ENCODE measurements at places on chromosomes 7 and 10.

DNA sequence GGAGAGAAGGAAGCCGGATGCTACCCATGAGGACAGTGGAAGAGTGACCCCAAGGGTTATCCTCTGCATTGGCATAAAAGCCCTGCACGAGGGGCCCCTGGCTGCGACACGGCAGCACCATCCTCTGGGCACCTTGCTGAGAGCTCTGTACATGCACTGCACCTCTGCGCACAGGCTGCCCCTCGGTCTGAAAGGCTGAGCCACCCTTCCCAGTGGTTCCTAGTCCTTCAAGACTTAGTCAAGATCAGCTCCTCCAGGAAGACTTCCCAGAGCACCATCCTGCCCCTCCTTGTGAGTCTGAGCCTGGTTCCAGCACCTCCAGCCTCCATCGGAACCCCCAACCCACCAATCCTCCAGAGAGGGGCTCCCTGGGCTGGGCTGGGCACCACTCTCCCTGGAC, 37.9 kb upstream of the CNPY1 start:
- no peak for DNase-seq

DNA sequence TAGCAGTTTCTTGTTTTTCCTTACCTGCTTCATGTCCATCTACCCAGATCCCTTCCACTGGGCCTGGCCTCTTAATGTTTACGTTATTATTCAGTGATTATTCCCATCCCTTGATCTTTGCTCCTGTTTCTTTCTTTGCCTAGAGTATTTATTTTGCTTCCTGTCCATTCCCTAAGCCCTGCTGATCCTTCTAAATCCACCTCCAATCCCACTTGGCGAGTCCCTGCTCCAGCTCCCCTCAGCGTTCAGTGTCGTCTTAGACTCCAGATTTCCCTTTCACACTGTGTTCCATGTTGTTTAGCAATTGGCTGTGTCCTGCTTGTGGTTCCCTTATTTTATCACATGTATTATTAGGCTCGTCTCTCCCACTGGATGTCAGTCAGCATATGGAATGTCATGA, 7.3 kb downstream of the PPP2R2D start:
- no peak for DNase-seq

DNA sequence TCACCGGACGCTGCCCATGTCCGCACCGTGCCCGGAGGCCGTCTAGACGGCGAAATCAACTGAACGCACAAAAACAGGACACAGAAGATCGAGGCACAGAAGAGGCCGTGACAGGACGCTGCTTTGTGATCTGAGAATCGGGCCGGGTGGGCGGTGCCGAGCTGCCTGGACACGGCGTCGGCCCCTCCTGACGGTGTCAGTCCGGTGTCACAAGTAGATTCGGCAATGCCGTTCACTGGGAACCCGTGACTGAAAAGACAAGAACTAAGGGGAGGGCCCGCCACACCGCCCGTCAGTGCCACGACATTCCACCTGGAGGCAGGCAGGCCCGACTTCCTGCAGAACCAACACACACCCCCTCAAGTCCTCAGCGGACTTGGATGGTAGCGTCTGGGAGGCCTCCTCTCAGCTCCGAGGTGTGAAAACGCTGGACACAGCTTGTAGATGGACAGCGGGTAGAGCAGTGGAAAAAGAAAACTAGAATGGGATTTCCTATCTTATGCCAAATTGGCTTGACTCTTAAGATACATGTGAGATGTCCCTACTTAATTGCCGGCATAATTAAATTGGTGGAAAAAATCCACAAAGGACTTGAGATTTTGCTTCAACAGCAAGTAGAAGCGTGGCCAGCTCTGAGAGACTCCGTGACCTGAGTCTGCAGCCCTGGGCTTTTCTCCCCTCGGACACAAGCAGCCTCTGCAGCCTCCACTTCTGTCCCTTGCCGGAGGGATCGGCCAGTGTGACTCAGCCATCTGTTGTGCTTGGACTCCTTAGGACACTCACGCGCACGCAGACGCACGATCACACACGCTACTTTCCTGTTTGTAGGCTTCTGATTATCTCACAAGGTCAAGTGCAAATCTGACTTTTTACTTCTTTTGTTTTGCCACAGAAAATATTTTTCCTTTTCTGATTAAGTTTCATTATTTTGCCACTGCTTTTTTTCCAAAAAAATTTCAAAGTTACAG, 269.0 kb downstream of the DIP2C start:
- no peak for DNase-seq

DNA sequence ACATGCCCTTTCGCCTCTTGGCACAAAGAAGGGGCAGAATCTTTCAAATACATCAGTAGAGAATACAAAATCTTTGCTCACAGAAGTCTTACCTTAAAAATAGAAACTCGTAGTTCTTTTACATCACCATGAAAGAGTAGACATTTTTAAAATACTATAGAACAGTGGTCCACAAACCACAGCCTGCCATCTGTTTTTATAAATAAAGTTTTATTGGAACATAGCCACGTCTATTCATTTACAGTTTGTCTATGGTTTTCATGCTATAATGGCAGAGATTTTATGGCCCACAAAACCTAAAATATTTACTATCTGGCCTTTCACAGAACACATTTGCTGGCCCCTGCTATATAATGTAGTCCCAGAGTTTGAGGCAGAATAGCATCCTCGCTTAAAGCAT, 46.1 kb upstream of the CABCOCO1 start:
- DNase-seq = no peak

DNA sequence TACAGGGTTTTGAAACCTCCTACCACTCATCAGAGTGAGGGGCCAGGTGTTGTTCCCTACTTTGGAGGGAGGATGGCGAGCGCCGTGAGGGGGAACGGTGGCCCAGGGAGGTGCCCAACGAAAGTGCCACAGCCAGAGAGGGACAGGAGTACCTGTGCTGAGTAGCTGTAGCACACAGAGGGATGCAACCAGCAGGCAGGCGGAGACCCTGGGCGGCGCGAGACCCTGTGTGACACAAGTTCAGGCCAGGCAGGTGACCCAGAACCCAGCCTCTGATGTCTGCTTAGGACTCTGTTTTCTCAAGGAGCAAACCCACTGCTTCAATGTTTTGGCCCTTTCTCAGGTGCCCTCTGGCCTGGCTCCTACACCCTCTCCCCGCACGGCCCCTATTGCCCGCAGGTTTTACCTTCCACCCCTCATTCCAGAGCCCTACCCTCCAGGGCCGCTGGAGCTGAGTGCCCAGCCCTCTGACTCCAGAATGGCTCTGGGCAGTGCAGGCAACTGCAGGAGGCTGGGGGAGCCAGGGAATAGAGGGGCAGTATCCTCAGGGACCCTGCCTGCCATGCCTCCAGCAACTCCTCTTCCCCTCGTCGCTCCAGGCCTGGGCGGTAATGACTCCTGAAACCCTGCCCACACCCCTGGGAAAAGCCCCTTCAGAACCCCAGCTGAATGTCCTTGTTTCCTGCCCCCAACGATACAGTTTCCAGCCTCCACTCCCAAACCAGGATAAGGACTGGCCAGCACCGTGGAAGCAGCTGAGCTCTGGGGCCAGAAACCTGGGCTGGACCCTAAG, 164.1 kb upstream of the RHEB start:
- no peak for DNase-seq

DNA sequence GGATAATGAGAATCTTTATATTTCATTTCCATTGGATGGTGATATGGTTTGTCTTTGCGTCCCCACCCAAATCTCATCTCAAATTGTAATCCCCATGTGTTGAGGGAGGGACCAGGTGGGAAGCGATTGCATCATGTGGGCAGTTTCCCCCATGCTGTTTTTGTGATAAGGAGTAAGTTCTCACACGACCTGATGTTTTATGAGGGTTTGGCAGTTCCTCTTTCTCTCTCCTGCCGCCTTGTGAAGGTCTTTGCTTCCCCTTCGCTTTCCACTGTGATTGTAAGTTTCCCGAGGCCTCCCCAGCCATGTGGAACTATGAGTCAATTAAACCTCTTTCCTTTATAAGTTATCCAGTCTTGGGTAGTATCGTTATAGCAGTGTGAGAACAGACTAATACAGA, 59.4 kb downstream of the MTPN start:
- DNase-seq = no peak

DNA sequence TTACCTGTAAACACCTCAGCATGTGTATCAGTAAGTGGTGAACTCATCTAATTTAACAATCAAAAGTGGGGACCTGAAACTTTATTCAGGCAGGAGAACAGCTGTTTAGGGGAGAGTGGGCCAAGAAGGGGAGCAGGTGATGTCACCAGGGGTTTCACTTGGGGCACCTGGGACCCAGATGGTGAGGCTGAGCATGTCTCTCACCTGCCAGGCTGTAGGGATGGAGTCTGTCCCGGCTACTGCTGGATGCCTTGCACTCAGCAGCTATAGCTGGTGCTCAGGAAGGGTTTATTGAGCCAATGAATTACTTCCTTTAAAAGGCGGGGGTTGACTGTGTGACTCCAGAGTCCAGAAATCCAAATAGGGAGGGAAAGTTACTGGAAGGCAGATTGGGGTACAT, 23.0 kb downstream of the CDH23 start:
- no peak for DNase-seq

DNA sequence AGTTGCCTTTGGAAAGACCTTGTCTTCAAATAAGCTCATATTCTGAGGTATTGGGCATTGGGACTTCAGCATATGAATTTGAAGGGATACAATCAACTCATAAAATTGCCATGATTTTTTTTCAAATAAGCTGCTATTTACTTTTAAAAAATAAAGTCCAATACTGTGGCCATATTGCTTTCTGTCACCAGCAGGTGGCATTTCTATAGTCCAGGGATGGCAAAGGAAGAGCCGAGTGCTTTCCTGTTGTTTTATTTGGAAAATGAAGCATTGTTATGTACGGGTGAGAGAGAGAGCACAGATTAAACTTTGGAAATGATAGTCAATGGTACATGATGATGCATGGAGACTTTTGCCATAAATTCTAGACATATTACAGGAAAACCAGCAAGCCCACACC, 104.1 kb upstream of the DPP6 start:
- no peak for DNase-seq

DNA sequence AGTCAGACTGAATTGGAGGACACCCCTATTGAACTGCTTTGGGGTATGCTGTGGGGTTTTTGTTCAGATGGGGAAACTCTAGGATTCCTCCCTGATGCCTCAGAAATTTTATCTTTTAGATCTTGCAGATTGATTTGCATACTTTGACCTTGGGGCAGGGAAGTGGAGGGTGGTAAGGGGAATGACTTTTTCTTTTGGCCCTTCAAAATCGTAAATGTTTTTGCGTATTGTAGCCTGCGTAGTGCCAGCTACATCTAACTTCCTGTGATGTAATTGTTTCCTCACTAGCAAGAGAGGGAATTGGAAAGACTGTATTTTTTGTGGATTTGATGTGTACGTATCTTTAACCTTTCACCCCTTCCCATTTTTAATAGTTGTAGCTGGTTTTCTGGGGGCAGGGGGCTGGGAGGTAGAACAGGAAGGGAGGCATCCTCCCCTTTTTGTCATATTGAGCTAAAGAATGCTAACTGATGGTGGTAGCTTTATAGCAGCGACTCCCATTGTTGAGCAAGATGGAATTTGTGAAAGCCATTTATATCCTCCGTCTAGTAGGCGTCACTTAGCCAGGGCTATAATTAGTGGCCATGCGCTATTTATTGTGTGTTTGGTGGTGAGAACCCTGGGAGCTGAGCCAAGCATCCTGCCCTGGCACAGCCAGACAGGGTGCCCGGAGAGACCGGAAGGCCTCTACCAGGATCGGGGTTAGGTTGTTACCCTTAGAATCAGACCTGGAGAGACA, 11.3 kb downstream of the DUSP5 start:
- no peak for DNase-seq

GRCh38 chr7:26190417-26190869, 10.1 kb downstream of the HNRNPA2B1 start:
- DNase-seq = no peak

DNA sequence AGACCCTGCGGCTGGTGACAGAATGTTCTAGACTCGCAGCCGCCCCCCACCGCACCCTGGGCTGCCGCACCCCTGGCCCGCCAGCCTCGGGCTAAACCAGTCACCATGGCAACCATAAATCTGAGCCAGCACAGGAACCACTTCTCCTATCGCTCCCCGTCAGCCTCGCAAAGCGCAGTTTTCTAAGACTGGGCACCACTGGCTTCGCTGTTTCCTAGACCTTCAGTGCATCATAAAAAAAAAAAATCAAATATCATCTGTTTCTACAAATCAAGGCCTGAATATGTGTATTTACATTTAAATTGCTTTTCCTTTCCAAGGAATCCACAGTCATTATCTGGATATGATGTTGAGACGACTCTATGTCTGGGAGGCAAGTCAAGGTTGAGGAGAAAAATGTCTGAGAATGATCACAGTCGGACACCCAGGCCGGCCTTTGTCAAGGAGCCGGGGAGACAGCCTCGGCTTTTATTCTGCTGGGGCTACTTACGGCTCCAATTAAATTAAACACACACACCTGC, 99.9 kb downstream of the PTPRN2 start:
- no peak for DNase-seq

DNA sequence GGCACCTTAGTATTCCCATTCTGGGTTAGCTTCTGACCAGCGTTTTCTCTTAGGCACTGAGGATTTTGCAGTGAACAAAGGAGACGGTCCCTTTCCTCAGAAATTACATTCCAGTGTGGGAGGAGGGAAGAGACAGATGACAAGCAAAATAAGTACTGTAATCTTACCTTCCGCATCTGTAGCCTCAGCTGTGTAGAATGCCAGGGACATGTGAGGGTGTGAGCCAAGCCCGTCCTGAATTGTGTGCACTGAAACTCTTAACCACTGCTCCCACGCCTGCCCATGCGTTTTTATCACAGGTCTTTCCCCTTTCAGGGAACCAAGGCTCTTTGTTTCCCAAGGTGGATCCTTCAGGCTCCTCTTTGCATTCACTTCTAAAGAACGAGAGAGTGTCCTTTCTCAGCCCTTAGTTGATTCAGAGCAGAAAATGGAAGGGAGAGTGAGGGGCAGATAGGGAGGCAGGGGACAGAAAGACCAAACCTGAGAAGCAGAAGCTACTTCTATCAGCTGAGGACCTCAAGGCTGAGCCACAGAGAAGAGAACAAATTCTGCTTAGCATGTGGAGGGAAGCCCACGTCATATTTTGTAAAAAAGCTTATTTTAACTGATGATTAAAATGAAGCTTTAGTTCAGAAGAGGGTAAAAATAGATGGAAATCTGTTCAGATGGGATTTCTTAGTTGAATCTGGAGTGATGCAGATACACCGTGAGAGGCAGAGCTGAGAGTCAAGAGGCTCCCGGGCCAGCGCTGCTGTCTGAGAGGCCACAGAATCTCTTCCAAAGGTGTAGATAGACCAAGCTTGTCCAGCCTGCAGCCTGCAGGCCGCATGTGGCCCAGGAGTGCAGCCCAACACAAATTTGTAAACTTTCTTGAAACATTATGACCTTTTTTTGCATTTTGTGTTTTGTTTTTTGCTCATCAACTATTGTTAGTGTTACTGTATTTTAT, 122.5 kb downstream of the CCNY start:
- no peak for DNase-seq

- no peak for DNase-seq
Observed at GRCh38 chr7:98240961-98241673, 10.9 kb downstream of the TECPR1 start.

- no peak for DNase-seq
Observed at GRCh38 chr7:157574120-157574825, 237.5 kb downstream of the DNAJB6 start.

- DNase-seq = no peak
Observed at GRCh38 chr7:155343661-155344121, 46.0 kb downstream of the INSIG1 start.
